ENCODE measurements at places on chromosomes 5 and 9.

DNA sequence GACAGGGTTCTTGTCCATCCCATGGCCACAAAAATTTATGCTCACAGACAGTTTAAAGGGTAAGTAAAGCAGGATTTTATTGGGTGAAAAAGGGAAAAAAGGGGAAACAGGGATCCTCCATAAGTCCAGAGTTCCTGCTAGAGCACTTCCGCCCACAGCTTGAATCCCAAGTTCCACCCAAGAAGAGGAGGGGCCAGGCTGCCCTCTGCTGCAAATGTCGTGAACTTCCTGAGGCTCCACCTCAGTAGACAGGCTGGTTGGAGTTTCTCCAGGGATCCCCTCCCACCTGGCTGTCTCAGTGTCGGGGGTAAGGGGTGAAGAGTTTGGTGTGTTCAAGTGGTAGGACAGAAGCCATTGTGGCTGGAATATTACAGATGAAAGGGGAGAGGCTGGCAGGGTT lies 275.0 kb upstream of the SGCD start:
- no peak for DNase-seq

- no peak for DNase-seq
Measured at GRCh38 chr9:69499959-69500358, 172.2 kb downstream of the APBA1 start.

DNA sequence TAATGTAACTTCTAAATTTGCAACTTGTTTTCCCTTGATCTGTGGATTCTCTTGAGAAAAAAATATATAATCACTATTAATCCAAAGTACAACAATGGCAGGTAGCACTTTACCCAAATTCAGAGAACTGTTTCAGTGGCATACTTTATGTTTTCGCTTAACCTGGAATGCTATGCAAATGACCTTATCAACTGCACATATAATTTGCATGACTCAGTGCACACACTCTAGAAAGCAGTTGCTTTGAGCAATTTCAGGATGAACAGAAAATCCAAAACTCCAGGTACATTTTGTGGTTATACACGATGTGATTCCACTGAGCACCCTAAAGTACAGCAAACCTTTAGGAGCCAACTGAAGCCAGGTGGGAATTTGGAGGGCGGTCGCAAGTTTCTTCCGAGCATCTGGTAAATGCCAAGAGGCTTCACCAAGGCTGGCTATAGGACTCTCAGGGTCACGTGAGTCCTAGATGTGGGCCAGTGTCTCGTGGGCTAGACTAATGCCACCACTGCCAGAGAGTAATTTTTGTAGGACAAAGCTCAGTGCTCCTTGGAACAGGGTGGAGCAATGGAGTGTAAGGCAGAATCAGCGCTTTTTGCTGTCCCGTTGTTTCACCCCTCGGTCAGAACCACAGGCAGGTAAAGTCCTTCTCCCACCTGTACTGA lies 37.3 kb downstream of the DMGDH start:
- no peak for DNase-seq

DNA sequence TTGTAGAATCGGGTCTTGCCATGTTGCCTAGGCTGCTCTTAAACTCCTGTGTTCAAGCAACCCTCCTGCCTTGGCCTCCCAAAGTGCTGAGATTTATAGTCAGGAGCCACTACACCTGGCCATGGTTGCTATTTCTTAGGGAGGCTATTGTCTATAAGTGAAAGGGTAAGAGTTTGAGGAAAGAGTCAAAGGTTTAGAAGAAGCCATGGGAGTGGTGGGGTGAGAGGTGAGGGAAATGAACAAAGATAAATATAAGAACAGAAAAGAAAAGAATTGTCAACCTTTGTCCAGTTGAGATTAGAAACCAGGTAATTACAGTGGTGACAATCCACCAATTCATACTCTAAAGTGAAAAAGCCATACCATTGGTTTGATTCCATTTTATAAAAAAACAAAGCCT lies 32.6 kb upstream of the RANBP6 start:
- DNase-seq = no peak

DNA sequence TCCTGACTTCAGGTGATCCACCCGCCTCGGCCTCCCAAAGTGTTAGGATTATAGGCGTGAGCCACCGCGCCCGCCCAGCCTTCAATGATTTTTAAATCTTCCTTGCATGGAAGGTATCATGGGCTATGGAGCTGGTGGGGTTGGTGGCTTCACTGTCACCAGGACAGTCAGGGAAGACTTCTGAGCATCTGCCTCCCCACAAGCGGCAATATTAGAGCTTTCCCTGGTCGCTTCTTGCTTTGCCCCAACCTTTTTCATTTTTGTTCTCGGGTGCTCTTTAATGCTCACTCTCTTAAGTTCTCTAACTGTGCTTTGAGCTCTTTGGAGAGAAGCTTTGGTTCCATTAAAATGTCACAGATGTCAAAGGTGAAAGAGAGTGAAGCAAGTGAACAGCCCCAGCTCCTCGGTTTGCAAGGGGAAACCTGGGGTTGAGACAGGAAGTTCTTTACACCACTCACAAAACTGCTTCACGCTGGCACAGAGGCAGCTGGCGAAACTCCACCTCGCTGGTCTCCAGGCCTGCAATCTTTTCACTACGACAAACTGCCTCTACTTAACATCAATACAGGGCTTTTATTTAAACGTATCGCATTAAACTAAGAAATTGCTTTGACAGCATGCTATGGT lies 142.5 kb upstream of the RETREG1 start:
- no peak for DNase-seq
